GM13977 (cell line): ENCODE measurements at places on chromosomes 13 and 19.

- DNase-seq: no peak
Observed at GRCh38 chr13:109211616-109212015, 574.8 kb downstream of the IRS2 start.

DNA sequence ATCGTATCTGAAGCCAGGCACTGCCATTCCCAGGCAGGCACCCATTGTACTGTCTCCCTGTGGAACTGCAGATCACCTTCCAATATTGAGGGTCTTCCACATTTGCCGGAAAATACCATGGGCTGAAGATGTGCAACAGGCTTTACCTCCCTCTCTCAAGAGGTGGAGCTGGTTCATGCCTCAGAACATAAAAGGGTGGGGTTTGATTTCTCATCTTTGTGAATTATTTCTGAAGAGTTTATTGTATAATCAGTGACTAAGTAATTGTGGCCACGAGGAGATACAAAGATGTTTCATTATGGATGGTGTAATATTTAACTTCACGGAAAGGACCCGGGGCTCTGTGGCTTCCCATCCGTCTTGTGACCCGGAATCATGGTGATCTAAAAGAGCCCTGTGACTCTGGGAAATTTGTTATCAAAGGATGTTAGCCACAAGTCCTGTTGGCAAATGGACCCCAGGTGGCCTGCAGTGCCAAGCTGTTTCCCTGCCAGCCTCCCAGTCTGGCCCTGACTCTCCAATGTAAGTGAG, 230.5 kb downstream of the LACC1 start:
- no peak for DNase-seq

- peak; percentile 41 for DNase-seq
Observed at GRCh38 chr13:33487575-33488243, 202.2 kb upstream of the STARD13 start.

DNA sequence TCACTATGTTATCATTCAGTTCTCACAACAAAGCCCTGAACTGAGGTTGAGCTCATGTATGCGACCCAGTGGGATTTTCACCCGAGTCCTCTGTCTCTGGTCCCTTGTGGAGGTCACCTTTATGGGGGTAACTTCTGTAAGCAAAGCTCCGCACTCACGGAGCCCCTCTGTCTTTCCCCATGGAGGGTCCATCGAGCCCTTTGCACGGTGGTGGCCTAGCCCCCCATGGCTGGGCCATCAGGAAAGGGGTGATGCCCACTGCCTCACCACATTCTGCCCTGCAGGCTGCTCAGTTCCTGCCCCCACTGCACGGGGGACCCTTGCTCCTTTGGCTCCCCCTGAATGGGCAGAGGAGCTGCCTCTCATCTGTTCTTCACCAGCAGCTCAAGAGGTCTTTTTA, 39.6 kb downstream of the CHST8 start:
- DNase-seq: no peak

DNA sequence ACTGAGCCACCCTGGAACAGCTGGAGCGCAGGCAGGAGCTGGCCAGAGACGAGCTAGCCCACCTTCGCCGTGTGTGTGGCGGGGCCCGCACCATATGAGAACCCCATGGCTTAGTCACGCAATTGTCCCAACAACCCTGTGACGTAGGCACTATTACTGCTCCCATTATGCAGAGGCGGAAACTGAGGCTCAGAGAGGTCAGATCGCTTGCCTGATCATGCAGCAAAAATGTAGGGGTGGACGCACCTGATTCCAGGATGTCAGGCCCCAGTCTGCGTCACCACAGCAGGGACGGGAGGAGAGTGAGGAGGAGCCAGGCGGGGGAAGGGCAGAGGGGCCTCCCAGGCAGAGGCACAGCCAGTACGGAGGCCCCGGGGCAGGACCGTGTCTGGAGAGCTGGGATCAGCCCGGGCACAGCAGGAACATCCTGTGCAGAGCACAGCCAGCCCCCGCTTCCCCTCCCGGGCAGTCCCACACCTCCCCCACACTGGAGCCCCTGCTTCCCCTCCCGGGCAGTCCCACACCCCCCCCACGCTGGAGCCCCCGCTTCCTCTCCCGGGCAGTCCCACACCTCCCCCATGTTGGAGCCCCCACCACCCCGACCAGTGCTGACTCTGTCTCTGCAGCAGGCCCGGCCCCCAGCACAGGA, 16.7 kb downstream of the PIP5K1C start:
- peak; percentile 63 for DNase-seq

DNA sequence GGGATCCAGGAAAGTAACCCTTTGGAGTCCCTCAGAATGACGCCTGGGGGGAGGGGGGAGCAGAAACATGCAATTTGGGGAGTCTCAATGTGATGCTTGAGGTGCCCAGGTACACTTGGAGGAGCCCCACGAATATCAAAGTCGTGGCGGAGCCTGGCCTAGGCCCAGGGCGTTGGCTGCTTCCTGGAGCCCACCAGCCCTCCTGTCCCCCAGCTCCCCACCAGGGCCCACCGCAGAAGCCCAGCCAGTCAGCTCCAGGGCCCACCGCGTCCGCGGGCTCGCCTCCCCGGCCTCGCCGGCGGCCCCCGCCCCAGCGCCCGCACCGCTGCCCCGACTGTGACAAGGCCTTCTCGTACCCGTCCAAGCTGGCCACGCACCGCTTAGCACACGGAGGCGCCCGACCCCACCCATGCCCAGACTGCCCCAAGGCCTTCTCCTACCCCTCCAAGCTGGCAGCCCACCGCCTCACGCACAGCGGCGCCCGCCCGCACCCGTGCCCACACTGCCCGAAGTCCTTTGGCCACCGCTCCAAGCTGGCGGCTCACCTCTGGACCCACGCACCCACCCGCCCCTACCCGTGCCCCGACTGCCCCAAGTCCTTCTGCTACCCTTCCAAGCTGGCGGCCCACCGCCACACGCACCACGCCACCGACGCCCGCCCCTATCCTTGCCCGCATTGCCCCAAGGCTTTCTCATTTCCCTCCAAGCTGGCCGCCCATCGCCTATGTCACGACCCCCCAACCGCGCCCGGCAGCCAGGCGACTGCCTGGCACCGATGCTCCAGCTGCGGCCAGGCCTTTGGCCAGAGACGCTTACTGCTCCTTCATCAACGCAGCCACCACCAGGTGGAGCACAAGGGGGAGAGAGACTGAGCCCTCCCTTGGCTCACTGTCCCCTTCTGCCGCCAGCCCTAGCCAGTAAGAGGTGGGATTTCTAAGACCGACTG, 2.1 kb downstream of the ZNF575 start:
- no peak for DNase-seq

DNA sequence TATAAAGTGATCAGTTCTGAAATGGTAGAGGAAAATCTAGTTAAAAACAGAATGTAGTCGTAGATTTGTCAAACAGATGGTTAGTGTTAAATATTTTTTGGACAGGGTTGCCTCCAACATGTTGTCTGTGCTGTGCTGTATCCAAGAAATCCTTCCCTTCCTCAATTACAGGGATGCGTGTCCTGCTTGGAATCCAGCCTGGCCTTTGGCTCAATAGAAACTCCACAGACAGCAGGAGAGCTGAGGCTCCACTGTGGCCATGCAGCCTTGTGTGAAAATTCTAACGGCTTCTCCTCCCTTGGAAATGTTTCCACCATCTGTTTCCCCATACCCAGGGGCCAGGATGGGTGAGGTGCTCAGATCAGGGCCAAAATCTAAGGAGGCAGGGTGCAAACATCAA, 67.7 kb upstream of the USP29 start:
- DNase-seq: no peak

DNA sequence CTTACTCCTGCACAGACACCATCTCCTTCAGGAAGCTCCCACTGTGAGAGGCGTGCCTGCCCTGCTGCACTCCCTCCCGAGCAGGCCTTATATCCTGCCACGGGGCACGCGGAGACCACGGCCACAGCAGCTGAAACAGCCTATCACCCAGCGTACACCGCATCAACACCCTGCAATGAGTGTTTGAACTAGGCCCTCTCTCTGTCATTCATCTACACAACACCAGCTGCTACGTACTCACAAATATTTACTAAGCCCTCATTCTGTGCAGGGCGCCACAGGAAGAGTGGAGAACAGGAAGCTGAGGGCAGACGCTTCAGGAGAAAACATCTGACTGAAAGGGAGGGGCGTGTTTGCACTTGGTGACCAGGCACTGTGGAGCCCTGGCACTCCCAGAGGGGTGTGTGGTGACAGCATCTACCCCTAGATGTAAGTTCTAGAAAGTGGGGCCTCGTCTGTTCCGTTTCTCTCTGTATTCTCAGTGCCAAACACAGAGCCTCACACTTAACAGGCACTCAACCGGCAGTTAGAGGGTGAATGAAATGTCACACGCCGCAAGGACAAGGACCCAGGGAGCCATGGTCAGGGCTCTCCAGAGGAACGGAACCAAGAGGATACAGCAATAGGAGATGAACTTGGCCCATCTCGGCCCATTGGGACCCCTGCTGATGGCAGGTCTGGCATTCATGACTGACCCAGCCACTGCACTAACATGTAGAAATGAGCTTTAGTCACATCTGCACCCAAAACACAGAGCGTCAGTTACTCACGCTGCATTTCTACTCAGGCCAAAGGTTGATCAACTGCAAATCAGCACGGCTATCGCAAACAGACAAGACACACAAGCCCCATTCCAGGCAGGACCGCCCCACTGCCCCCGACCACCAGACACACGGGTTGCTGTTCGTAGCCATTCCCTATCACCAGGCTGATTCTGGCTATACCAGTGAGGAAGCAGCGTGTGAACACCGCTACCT, 15.7 kb downstream of the RANBP3 start:
- no peak for DNase-seq

DNA sequence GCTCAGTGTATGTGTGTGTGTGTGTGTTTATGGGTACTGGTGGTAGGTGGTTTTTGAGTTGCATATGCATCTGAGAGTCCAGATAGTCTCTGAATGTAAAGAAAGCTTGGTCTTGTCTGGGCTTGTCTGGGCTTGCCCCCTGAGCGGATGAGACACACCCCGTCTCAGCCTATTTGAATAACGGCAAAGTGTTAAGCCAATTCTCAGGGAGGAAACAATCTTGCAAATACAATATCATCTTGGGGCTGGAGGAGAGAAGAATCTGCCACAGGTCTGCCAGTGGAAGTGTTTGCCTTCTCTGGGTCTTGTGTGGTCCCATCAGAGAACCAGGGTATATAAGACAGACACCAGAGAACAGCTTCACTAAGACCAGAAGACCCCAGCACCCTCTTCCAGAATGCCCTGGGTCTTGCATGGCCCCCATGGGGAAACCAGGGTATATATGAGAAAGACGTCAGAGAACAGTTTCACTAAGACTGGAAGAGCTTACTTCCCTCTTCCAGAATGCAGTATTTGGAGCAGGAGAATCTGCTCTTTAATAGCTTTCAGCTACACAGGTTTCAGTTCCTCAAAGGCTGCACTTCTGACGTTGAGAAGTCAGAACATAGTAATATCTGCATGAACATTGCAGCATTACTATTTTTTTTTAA, 13.3 kb downstream of the CD70 start:
- DNase-seq: peak; percentile 77

DNA sequence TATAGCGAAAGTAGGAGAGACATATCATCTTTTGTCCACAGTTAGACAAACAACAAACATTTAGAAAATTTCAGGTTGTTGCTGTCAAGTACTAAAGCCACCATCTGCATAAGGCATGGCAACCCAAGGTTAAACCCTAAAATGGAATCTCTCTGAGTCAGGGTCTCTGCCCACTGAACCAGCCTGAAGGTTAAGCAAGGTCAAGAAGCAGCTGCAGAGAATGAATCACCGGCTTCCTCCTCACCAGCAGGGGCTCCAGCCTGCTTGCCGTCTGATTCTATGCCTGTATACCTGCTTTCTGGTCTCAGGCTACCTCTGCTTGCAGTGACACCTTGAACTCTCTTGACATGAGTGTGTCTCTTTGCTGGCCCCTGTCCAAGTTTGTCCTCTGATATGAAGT, 726.2 kb upstream of the SGCG start:
- no peak for DNase-seq

DNA sequence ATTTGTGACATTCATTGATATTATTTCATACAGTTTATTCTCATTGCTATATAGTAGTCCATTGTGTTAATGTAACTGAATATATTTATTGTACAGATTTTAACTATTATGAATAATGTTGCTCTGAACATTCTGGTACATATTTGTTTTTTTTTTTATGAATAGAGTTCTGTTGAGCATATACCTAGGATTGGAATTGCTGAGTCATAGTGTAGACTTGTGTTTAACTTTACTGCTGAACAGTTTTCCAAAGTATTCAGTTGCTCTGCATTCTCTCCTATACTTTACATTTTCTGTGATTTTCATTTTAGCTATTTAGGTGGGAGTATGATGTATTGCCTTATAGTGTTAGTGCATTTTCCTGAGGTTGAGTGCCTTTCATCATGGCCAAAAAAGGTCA, 97.5 kb downstream of the MAB21L1 start:
- no peak for DNase-seq

DNA sequence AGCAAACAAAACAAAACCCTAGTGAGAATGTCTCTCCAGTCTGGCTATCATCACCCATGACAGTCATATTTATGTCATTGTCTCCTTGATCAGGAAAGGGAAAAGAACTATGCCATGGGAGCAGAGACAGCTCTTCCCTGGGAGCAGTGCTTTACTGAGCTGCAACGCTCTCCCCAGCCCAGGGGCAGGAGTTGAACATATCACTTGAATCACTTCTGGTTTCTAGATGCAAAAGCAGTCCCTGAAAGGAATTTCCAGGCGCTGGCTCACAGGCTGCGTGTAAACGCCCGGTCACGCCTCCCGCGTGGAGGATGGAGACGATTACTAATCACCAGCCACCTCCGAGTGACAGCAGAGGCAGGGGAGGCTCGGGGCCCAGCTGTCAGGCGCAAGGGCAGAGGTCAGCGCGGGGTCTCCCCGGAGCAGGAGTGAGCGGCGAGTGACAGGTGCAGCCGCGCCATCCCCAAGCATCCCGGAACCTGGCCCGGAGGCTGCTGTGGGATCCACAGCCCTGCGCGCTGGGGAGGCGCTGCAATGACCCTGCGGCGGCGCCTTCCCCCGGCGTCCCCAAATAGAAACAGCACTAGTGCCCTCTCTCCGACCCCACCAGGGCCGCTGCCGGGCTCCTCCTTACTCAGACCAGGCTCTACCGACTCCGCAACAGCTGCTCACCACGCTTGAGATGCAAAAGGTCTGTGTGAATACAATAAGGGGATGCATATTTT, 23.5 kb upstream of the DCLK1 start:
- no peak for DNase-seq

DNA sequence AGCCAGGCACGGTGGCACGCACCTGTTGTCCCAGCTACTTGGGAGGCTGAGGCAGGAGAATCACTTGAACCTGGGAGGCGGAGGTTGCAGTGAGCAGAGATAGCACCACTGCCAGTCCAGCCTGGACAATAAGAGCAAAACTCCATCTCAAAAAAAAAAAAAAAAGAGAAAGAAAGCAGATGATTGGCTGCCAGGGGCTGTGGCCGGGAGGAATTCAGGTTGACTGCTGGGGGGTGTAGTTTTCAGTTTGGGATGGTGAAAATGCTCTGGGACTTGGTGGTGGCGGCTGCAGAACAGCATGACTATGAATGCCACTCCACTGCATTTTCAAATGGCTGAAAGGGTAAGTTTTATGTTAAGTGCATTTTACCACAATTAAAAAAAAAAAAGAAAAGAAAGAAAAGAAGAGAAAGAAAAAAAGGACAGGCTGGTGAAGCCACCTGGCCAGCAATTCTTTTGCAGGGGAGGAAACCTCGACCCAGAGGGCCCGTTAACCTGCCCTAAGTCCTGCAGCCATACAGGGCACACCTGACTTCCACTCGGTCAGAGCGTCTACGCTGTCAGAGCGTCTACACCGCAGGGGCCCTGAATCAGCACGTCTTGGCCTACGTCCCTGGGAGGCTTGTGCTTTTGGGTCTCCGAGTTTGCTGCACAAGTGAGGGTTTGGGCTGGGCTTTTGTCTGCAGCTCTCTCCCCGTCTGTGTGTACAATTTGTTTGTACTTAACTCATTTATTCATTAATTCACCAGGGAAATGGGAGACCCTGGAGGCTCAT, 3.6 kb downstream of the ISOC2 start:
- DNase-seq: no peak

GRCh38 chr13:46313432-46314257, 73.4 kb downstream of the RUBCNL start:
- no peak for DNase-seq
